SK-N-SH treated with all-trans-retinoic acid at 6 μM for 48 hours (cell line): ENCODE measurements at places on chromosomes 1 and 21.

GRCh38 chr1:46449223-46450159 is 40.1 kb upstream of the DMBX1 start:
- ATAC-seq, result no peak

DNA sequence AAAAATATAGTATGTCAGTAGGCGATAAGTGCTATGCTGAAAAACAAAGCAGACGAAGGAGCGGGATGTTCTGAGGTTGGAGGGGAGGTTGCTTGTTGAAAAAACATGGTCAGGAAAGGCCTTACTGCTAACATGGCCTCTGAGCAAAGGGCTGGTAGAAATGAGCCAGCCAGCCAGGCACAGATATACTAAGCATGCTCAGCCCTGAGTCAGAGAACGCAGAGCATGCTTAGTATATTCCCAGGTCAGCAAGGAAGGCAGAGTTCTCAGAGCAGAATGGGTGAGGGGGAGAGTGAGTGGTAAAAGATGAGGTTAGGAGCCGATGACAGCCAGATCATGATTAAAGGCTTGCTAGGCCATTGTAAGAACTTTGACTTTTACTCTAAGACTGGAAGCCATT is 36.7 kb downstream of the ZBTB40 start:
- no peak for ATAC-seq

GRCh38 chr21:41236352-41236973 is 68.5 kb downstream of the BACE2 start:
- no peak for ATAC-seq

- no peak for ATAC-seq
Measured at GRCh38 chr1:15418806-15419515, 9.3 kb downstream of the EFHD2 start.

GRCh38 chr1:213982672-213983492 is 4.9 kb upstream of the PROX1 start:
- peak; percentile 24 for ATAC-seq

- no peak for ATAC-seq
Measured at GRCh38 chr1:86541859-86542258, 5.0 kb upstream of the CLCA4 start.
